ENCODE measurements at places on chromosomes 3 and 15.

DNA sequence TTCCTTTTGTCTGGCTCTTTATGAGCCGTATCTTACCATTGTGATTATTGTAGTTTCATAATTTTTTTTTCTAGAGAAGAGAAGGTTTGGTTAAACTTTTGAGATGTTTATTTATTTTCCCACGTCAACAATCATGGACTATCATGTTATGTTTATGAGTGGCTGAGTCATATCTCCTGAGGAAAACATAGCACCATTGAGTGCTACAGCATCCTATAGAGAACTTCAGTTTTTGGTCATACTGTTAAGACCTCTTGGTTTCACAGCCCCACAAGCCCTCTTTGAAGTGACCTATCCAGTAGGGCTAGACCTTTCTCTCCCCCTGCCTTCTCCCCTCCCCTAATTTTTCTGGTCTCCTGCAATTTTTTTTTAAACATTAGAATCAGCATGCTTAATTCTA is 20.8 kb downstream of the PIK3CA start:
- DNase-seq: no peak
- H3K27ac ChIP-seq: no peak overlapping the region
- no peaks in the 10 kb centered on the region for H3K27me3 ChIP-seq
- no peaks in the 10 kb centered on the region for H3K4me1 ChIP-seq
- H3K36me3 ChIP-seq: no peaks in the 10 kb centered on the region

DNA sequence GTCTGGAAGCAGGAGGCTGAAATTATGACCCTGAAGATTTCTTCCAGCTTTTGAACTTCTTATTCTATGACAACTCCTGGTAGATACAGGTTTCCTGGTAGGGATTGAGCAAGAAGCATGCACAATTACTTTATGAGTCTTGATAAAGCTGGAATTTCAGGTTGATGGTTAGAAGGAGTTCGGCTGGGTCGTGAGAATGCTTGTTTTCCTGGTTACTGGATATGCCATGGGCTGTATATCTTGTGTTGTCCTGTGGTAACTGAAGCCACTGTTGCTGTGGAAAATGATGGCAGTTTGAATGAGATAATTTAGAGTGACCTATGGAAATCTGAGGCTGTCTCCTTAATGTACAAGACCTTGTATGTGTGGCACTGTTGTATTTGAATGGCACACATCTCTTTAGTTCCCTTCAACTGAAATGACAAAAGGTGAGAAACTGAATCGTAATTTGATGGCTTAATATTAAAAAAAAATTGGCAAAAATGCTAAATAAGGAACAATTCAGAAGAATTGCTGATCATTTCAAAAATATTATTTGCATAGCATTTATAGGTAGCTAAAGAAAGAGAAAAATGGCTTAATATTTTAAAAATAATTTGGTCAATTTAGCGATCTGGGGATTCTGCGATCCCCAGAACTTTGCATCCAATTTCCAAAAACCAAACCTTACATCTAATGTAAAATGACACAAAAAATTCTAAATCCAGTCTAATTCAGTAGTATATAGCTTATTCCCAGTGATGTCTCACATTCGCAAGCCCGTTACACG is 1.1 kb upstream of the UBE2E1 start:
- no peak overlapping the region for H3K27ac ChIP-seq
- H3K4me1 ChIP-seq: peaks cover 34% of the 10 kb centered on the region
- peaks cover 37% of the 10 kb centered on the region for H3K36me3 ChIP-seq
- H3K27me3 ChIP-seq: no peaks in the 10 kb centered on the region
- H3K4me3 ChIP-seq: no peak overlapping the region
- DNase-seq: peak; percentile 15

DNA sequence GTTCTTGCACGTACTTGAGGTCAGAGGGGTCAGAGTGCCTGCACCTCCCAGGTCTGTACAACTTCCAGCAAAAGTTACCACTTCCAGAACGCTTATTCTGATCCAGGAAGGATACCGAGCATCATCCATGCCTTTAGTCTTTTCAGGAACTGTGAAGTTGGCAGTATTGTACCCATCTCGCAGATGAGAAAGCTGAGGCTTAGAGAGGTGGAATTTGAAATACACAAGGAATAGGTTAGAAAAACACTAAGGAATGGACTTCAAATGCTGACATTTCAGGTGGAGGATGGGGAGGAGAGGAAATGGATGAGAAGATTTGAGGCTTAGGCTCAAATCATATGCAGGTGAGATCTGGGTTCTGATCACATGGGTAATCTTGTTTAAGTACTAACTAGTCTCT is 11.2 kb downstream of the ESYT3 start:
- H3K27me3 ChIP-seq: no peaks in the 10 kb centered on the region
- no peaks in the 10 kb centered on the region for H3K4me1 ChIP-seq
- H3K27ac ChIP-seq: no peak overlapping the region
- no peak overlapping the region for H3K4me3 ChIP-seq

DNA sequence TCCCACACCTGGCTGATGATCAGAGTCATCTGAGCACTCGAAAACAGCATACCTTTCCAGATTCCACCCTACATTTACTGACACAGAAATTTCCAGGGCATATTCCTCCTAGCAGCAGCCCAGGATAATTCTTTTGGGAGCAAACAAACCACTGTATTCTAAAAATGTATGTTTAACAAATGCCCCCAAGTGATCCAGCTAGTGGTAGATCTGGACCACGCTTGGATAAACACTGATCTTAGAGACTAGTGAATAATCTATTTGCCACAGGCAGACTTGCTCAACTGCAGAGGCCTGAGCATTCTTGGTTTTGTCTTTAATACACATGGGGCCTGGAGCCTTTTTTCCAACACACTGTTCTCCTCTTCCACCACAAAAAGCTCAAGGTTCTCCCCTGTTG is 89.6 kb downstream of the TM4SF4 start:
- no peaks in the 10 kb centered on the region for H3K27me3 ChIP-seq
- peaks cover 73% of the 10 kb centered on the region for H3K4me1 ChIP-seq
- no peak for DNase-seq
- peak overlapping the region; percentile 17 for H3K27ac ChIP-seq
- H3K4me3 ChIP-seq: no peak overlapping the region

- DNase-seq: no peak
- H3K36me3 ChIP-seq: peaks cover 54% of the 10 kb centered on the region
- peak overlapping the region; percentile 91 for H3K27ac ChIP-seq
- H3K27me3 ChIP-seq: no peaks in the 10 kb centered on the region
- H3K4me1 ChIP-seq: peaks cover 72% of the 10 kb centered on the region
- peak overlapping the region; percentile 60 for H3K4me3 ChIP-seq
These were observed 206.0 kb downstream of the KLHL25 start for GRCh38 chr15:85588677-85589076.

GRCh38 chr3:192171213-192171612 is 556.1 kb downstream of the FGF12 start:
- H3K27me3 ChIP-seq: no peaks in the 10 kb centered on the region
- H3K27ac ChIP-seq: no peak overlapping the region
- H3K4me3 ChIP-seq: no peak overlapping the region
- no peaks in the 10 kb centered on the region for H3K36me3 ChIP-seq
- H3K4me1 ChIP-seq: no peaks in the 10 kb centered on the region

DNA sequence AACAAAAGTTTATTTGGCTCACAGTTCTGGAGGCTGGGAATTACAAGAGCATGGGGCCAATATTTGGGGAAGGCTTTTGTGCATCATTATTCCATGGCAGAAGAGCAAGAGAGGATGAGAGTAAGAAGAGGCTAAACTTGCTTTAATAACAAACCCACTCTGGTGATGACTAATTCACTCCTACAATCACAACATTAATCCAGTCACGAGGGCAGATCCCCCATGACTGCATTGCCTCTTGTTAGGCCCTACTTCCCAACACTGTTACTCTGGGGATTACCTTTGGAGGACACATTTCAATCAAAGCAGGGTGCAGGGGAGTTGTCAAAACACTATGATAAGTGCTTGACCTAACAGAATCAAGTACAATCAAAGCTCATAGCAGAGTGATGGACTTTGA is 181.7 kb downstream of the BBX start:
- no peaks in the 10 kb centered on the region for H3K36me3 ChIP-seq
- H3K27me3 ChIP-seq: no peaks in the 10 kb centered on the region
- H3K4me1 ChIP-seq: peaks cover 10% of the 10 kb centered on the region

- no peak for DNase-seq
- H3K4me1 ChIP-seq: peaks cover 19% of the 10 kb centered on the region
These were observed 308.9 kb downstream of the EPHB1 start for GRCh38 chr3:135103917-135104316.
